ENCODE measurements at places on chromosomes 16 and 17.

DNA sequence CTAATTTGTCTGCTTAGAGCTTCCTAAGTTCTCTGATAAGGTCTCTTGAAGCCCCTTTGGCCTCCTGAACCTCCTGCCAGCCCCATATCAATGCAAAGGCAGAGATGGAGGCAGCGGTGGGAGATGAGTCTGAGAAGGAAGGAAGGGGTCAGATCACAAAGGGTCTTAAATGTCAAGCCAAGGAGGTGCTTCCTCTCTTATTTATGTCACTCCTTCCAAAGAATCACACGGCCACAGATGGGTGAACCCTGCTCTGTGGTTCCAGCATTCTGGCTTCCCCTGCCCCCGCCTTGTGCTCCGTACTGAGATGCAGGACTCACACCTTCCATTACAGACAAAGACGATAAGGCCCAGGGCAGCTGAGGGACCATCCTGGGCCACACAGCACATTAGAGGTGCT is 96.3 kb downstream of the GSG1L start:
- DNase-seq, result no peak

DNA sequence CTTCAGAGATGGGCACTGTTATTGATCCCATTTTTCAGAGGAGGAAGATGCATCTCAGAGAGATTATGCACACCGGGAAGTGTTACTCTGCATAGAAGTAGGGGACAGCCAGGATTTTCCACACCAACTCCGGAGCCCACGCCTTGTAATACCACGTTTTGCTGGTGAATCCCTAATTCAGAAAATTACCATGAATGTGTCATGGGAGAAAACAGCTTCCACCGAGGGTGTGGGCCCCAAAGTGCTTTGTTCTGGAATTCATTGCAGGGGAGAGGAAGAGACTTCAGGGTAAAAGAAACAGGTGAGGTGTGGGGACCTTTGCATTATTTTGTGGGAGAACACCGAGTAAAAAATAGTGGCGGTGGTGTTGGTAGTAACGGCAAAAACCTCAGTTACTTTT is 1051.4 kb upstream of the RBFOX1 start:
- no peak for DNase-seq

DNA sequence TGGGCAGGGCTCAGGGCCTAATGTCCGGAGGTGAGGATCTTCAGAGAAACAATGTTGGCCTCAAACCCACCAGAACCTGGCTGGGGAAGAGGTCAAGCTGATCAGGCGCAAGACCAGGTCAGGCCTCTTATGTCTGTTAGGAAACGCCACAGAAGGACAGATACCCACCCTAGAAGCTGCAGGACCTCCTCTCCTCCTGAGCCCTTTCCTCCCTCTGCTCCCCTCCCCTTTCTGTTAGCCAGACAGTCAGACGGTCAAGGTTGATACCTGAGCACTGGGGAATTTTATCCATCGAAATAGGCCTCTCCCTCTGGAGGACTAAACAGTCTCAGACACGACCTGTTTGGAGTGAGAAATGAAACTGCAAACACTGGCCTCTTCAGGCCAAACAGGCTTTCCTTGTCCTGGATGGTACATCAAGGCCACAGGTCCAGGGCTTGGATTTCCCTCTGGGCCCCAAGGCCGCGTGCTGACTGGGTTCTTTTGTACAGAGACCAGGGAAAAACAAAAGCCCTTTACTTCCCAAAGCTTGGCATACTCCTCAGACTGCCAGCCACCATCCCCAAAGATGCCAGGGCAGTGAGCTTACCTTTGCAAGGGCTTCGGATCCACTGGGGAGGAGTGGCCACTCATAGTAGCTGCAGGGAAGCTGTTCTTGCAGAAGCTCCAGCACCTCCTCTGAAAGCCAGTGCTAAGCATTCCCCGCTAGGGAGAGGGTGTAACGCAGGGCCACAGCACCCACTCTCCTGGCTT is 135.8 kb downstream of the CCDC182 start:
- no peak for DNase-seq

DNA sequence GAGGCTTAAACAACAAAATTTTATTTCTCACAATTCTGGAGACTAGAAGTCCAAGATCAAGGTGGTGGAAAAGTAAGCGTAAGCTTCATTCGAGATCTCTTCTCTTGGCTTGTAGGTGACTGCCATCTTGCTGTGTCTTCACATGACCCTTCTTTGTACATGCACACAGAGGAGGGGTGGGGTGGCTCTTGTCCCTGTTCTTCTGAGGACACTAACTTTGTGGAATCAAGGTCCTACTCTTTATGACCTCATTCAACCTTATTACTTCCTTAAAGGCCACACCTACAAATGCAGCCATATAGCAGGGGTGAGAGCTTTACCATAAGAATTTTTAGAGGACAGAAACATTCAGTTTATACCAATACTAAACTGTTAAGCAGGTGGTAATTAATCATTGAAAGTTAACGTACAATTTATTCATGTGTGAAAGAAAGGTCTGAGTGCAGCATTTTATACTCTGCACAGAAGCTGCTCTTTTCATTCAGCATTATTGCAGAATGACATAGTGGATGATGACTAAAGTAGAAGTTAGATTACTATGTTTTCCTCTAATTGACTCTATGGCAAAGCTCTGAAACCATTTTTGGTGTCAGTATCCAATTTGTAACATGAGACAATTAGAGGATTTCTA is 139.9 kb upstream of the HLF start:
- no peak for DNase-seq

DNA sequence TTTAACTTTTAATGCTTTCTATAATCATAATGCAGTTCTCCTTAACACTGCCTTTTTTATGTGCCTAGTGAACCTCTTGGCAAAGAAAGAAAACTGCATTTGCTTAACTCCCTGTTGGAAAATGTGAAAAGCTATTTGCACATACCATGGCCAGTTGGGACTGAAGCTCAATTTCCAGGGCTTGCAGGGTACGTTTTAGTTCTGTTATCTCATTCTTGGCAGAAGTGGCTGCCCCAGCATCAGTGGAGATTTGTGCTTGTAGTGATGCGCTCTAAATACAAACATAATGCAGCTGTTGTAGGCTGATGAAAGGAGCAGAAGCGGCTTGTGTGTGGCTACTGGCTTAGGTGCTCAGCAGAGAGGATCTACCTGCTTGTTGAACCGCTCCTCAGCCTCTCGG is 3.7 kb downstream of the KRT24 start:
- DNase-seq, result no peak

DNA sequence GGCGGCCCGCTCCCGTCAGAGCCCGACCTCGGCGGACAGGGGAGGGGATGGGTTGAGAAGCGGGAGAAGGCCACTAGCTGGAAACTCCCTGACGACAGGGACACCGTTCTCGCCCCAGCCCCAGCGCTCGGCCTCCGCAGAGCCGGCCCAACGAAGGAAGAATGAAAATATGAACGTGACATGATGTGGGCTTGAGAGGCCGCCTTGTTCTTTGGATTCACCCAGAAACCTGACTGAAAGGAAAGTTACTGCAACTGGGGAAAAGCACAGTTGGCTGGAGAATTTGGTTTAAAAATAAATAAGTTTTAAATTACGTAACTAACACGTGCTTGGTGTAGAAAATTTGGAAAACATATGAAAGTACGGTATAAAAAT is 21.1 kb downstream of the NPTX1 start:
- peak; percentile 78 for DNase-seq

GRCh38 chr17:79572136-79572925 is 38.5 kb downstream of the RBFOX3 start:
- no peak for DNase-seq

DNA sequence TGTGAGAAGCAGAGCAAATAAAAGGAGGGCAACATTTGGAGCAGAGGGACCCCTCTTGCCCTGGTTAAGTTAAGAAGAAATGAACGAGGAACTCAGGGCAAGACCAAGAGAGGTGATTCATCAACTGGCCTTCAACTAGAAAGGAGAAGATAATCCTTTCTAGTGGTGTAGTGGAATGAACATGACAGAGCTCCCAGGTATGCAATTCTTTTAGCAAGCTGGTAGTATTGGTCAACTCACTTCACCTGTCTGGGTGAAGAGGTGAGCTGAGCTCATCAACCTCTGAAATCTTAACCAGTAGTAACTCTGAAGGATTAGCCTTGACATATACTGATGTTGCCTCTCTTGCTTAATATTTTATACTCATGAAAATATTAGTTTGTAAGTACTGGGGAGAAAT is 1024.7 kb upstream of the GOT2 start:
- no peak for DNase-seq

- no peak for DNase-seq
These were observed 1.4 kb downstream of the RAB40C start for GRCh38 chr16:591231-591630.

GRCh38 chr17:19361326-19361725 is 1.2 kb downstream of the B9D1 start:
- no peak for DNase-seq

DNA sequence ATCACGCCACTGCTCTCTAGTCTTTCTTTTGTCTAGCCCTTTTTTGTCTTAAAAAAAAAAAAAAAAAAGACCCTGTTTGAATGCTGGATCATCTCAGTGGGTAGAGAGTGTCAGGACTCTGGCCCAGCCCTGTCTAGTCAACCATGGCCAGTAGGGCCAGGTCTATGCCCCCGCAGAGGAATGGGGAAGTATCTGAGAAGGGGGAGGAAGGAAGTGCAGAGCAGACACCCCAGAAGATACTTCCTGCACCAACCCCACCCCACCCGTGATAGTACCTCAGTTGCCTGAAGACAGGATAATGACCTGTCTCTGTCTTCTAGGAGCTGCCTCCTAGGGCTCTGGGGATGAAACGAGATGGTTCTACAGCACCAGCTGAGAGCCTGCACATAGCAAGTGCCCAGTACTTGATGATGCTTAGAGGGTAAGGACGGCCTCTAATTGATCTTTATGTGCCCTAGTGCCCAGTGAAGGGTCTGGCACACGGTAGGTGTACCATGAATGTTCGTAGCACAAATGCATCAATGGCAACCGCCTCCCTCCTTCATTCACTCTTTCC is 55.4 kb downstream of the ABAT start:
- no peak for DNase-seq

- peak; percentile 23 for DNase-seq
These were observed 31.0 kb downstream of the SOX9 start for GRCh38 chr17:72151565-72152386.

DNA sequence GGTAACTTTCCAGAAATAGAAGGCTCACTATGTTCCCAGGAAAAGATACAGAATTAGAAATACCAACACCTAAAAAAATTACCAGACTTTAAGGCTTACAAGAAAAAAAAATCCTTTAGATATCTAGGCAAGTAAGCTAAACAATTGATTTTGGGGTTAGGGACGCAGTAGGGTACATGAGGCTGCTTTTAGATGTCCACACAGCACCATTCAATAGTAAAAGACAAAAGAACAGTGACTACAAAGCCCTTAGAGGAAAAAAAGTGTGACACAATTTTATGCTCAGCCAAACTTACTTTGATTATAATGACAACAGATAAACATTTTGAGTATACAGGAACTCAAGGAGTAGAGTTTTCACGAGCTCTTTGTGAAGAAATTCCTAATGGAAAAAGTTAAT is 29.9 kb downstream of the METTL16 start:
- no peak for DNase-seq

GRCh38 chr17:44552361-44552760 is 4.9 kb upstream of the FZD2 start:
- no peak for DNase-seq

DNA sequence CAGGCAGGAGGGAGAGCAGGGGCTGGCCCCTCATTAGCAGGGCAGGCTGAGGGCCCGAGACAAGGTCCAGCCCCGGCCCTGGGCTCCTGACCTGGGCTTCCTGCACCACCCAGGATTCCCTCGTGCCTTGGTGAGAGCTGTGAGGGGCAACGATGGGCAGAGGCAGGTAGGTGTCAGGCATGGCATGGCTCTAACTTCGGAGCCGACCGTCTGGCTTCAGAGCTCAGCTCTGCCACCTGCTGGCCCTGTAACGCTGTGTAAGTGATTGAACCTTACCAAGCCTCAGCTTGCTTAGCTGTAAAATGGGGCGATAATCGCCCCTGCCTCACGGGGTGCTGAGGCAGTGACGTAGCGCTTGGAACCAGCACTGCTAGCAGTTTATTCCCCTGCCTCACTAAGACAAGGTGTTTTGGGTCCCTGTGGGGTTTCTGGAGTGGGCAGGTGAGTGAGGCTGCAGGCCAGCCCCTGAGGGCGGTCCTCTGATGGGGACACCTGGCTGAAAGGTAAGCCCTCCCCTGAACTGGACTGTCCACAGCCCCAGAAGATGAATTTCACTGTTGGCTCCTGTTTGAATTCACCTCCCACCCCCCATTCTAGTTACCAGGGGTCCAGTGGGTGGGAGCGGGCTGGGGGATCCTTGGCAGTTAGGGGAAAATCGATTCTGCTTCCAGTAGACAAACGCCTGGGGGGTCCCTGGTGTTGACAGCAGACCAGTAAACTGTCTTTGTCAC is 184.8 kb upstream of the GSE1 start:
- peak; percentile 50 for DNase-seq

DNA sequence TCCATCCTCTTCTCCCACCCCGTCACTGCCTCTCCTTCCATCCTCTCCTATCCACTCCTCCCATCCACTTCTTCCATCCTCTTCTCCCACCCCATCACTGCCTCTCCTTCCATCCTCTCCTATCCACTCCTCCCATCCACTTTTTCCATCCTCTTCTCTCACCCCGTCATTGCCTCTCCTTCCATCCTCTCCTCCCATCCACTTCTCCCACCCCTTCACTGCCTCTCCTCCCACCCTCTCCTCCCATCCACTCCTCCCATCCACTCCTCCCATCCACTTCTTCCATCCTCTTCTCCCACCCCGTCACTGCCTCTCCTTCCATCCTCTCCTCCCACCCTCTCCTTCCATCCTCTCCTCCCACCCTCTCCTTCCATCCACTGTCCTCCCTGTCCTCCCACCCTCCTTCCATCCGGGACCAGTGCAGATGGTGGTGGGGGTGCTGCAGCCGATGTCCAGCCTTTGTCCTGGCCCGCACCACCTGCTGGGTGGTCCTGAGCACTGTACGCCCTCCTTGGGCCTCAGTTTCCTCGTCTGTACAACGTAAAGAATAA is 1.1 kb downstream of the WFIKKN1 start:
- DNase-seq, result no peak

DNA sequence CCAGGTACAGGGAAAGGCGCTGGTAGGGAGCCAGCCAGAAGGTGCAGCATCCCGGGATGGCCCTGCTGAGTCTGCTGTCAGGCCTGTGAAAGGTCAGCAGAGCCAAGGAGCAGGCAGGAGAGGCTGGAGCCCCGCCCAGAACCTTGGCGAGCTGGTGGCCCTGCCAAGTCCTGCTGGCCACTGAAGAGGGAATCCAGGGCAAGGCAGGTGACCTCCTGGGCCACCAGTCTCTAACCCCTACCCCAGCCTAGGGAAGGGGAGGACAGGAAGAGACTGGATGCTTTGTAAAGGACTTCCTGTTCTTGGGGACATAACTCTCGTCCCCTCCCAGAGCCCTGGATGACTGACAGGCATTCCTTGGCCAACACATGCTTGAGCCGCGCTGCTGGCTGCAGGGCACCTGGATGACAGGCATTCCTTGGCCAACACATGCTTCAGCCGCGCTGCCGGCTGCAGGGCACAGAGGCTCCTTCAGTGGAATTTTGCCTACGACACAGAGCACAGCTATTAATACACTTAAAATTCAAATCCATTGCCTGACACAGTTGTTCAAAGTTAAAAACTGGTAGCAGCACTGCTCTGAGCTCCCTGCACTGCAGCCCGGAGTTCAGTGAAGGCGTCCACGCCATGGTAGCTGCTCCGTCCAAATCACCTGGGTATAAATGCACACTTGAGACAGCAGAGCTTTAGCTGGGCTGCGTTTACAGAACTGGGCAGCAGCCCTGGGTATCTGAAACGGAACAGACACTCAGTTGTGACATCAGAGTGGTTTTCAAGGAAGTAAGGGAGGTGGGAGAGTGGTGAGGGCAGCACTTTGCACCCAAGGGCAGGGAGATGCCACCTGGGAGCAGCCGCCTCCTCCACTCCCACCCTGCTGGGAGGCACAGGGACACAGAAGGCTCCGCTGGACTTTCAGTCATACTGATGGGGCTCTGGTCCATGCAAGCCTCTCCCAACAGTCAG is 2.0 kb upstream of the BRICD5 start:
- DNase-seq, result no peak

- no peak for DNase-seq
These were observed 22.2 kb upstream of the NFATC3 start for GRCh38 chr16:68062910-68063393.

Data from GM03348 (cell line).